ENCODE measurements at places on chromosomes 3 and 15.

GRCh38 chr3:169146866-169147237, 516.7 kb downstream of the MECOM start:
- DNase-seq, result no peak

- no peak for DNase-seq
Observed at GRCh38 chr15:71925145-71925544, 114.8 kb downstream of the NR2E3 start.

GRCh38 chr3:118806423-118806822, 228.2 kb downstream of the IGSF11 start:
- no peak for DNase-seq

DNA sequence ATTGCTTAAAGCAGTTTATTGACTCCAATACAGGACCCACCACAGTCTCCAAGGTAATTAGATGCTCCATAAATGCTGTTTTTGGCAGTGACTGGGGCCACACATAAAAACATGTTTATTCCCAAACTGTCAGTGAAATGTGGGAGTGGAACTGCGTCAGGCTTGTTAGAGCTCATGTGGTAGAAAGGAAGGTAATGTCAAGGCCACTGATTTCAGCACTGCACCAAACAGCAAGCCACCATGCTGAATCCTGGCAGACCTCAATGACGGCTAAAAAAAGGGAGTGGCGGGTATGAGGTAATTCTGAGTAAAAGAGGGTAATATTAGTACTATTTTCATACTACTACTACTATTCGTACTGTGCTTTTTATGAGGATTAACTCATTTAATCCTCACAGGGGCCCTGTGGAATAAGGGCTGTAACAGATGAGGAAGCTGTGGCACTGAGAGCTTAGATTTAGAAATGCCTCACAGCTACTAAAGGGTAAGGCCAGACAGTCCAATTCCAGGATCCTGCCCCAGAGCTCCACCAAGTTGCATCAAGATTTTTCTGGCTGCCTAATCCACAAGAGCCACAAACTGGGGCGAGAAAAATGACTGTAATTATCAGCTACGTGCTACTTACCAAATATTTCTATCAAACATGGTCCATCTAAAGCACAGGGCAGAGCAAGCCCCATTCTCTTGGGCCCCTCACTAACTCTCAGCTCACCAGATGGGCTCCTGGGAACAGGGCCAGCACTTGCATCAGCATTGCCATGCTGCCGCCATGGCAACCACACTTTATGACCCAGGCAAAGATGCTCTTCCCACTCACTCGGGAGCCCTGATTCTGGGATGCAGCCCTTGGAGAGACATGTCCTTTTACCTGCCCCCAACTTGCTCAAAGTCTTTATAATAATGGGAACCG, 83.6 kb upstream of the SPATA12 start:
- no peak for DNase-seq

GRCh38 chr15:77282333-77282732, 137.6 kb downstream of the PEAK1 start:
- DNase-seq, result no peak
